ENCODE measurements at places on chromosomes 12 and 14.

GRCh38 chr12:58593557-58594304 is 326.6 kb downstream of the LRIG3 start:
- DNase-seq: no peak

DNA sequence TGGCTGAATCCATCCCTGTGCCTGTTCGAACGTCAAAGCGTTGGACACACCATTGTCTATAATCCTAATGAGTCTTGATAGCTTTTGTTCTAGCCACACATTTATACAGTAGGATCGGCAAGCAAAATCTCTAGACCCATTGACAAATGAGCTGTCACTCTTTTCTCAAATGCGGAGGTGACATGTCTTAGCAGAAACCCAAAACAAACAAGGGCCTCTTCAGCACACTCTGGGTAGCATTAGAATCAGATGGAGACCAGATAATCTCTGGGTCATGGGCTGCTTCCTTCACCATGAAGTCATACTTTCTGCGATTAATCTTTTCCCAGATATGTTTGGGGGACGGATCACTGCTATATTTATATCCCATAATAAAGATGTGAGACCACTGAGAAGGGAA is 100.2 kb downstream of the PLXNC1 start:
- DNase-seq: no peak

DNA sequence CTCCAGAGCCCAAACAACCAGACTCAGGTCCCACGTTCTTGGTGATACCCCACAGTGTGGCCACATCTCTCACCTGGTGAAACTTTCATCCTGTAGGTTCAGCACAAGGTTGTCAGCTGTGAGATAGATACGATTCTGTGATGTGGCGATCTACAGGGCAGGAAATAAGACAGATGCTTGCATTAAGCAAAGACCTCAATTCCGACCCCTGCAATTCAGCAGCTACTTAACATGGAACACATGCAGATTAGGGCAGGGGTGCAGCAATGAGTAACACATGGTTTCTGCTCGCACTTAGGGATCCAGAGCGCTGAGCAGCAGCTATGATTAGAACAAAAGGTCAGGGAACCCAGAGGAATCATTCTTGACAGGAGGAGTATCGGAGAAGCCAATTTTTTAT is 4.1 kb downstream of the PHB2 start:
- no peak for DNase-seq

DNA sequence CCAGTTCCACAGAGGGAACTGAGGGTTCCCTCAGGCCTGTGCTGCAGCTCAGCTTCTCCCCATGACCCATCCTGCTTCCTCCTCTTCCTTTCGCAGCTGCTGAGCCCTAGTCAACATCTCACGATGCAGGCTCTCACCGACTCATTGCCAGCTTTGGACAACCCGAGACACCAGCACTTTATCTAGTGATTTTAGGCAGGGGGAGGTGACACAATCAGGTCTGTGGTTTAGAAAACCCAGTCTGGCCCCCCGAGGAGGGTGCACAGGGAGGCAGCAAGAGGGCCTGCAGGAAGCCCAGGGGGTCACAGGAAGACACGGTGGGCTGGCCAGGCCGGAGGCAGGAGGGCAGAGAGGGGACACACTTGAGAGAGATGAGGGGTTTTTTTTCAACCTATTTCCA is 35.4 kb downstream of the DIO3 start:
- peak; percentile 31 for DNase-seq

GRCh38 chr14:81940651-81941050 is 407.0 kb upstream of the SEL1L start:
- DNase-seq: no peak

DNA sequence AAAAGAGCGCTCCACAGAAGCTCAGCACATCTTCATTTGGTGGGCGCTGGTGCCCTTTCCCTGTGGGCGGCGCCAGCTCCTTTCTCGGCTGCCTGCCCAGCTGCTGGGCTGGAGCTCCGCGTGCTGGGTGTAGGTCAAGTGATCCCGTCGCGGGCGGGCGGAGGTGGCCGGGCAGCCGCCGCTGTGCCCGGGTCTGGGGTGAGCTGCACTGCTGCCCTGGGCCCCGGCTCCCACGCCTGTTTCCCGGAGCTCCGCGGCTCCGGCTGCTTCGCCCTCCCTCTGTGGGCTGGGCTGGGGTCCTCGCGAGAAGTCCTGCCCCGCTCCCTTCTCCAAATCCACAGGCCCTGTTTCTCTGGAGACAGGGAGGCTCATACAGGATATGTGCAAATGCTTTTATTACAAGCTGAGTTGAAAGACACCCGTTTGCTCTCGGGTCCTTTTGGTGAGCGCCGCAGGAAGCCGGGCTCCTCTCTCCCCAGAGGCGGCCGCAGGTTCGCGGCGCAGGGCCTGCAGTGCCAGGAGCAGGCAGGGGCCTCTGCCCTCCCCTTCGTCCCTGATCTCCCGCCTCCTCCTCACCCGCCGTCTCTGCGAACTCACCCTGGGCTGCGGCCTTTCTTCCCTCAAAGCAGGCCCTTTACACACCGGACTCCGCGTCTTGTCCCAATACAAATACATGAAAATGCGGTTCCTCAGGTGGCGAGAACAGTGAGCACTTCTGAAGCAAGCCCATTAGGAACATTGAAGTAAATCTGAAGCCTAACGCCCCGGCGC is 67.8 kb upstream of the CAPRIN2 start:
- DNase-seq: no peak

GRCh38 chr12:131471271-131471905 is 239.5 kb upstream of the SFSWAP start:
- no peak for DNase-seq

- peak; percentile 74 for DNase-seq
These were observed 29.6 kb downstream of the KCNK13 start for GRCh38 chr14:90091393-90091792.

DNA sequence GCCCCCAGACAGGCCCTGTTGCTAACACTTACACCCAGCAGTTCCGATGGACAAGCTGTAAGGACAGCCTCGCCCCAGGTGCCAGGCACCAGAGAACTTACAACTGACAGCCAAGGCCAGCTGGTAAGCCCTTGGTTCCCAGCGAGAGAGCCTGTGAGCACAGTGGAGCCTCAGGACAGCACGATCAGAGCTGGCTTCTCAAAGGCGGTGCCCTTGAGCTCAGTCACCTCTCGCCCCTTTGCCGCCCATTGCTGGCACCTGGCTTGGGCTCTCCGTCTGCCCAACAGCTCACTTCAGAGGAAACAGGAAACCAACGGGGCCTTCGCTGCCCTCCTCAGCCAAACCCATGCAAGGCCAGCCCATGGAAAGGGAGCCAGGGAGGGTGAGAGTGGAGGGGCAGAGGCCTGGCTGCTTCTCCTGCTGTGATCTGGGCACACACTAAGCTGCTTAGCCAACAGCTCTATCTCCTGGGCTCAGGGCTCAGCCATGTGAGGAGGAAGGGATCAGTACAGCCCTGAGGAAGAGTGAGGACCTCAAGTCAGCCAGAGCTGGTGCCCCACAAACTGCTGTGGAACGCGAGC is 98.5 kb downstream of the SINHCAF start:
- DNase-seq: peak; percentile 89

DNA sequence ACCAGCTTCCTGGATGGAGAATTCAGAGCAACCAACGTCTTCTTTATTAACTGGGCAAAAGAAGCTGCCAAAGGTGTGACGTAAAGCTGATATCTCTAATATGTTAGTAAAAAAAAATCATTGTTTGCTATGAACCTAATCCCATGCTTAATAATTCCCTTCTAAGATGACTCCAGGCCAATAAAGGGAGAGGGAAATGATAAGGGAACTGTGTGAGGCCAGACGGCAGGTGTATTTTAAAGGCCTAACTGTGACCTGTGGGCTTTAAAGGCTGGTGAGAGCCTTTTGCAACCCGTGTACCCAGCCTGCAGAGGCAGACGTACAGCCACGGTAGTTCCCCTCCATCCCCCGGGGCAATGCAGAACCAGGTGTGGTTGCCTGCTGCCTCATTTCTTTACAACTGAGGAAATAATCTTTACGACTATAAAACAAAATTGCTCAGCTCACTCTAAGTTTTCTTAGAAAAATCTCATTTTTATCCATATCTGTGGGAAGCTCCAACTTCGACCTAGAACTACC is 370.6 kb downstream of the EGLN3 start:
- no peak for DNase-seq

GRCh38 chr14:68793734-68794129 is 865 bp upstream of the ZFP36L1 start:
- no peak for DNase-seq

DNA sequence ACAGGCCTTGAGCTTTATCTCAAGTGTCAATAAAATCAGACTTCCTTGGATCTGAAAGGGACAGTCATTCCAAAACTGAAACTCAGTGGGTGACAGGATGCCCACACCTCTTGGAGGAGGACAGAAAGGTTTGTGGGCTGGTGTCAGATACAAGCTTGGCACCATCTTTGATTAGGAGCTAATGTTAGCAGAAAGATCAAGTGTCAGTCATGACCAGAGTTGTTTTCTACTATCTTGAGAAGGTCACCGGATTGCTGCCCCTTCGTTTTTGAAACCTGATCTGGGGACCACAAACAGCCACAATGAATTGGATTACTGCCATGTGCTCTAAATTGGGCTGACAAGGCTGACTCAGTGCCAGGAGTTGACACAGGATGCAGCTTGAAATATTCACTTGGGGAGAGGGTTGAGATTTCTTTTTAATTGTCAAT is 88.3 kb downstream of the OTOGL start:
- DNase-seq: no peak

GRCh38 chr12:49121047-49121696 is 10.0 kb downstream of the TUBA1B start:
- no peak for DNase-seq

DNA sequence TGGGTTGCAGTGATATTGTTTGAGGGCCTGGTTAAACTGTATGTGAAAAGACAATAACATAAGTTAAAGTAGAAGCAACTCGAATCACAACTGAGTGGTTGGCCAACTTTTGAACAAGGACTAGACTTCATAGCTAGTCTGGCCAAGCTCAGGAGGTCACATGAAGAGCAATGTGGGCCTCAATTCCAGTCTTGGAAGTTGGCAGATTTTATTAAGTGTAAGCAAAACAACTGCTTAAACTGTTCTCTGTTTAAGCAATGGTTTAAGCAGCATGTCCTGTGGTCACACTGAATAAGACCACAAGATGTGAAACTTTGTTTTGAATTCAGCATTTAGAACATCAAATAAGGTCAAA is 100.4 kb downstream of the TMTC3 start:
- no peak for DNase-seq
